ENCODE measurements at places on chromosomes 7 and 10.

- DNase-seq: peak; percentile 64
Observed at GRCh38 chr10:12419262-12419847, 70.0 kb downstream of the CAMK1D start.

DNA sequence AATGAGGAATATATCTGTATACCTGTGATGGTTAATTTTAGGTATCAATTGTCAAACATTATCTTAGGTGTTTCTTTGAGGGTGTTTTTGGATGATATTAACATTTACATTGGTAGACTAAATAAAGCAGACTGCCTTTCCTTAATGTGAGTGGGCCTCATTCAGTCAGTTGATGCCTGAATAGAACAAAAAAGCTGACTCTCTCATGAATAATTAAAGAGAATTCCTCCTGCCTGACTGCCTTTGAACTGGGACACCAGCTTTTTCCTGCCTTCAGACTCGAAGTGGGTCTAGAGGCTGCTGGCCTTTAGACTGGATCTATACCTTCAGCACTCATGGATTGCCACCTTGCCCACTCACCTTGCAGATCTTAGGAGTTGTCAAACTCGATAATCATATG, 117.9 kb upstream of the TMEM168 start:
- no peak for DNase-seq

DNA sequence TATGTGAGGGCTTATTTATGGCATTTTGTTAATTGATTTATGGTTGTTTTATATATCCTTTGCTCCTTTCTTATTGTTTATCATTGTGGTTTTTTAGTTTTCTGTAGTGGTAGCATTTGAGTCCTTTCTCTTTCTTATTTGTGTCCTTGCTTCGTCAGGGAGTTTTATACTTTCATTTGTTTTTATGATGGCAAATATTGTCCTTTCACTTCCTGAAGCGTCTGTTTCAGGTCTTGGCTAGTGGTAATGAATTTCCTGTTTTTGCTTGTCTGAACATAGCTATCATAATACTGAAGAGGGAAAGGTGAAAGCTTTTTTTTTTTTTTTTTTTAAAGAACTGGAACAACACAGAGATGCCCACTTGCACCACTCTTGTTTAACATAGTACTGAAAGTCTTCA, 228.2 kb downstream of the ATRNL1 start:
- DNase-seq: no peak

DNA sequence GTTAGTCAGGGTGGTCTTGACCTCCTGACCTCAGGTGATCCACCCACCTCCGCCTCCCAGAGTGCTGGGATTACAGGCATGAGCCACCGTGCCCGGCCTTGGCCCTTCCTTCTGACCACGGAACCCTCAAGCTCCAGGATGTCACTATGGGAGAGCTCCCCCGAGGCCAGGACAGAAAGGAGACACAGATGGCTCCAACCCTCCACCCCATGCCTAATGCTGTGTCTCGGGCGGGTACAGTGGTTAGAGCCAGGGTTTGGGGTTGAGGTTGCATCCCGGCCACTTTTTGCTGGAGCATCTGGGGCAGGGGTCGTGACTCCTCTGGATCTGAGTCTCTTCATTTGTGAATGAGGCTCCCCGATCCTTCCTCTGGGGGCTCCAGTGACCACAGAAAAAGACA, 8.1 kb downstream of the MYL10 start:
- DNase-seq: no peak

- DNase-seq: no peak
Observed at GRCh38 chr10:130338636-130339024, 202.4 kb downstream of the GLRX3 start.

DNA sequence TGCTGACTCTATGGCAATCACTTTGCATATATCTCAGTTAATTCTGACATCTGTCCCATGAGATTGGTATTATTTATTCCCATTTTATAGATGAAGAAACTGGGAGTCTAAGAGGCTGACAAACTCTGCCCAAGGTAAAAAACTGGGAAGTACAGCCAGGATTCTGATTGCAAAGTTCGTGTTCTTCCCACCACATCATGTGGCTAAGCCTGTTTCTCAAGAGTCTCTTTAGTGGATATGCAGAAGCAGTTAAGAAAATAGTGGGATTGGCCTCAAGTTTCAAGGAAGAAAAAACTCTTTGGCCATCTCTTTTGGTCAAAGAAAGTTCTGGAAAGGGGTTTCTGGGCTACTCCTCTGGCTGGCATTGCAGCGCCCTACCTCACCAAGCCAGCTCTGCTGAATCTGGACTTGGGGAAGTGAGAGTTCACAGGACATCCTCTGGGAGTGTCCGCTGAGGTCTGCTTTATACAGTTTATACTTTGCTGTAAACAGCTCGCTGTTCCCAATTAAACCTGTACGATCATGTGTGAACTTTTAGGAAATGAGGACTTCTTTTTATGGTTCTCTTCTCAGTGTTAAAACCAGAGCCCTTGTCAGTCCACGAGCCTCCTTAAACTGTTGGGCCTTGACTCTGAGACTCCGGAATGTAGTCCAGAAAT, 12.2 kb upstream of the BMPR1A start:
- DNase-seq: no peak

DNA sequence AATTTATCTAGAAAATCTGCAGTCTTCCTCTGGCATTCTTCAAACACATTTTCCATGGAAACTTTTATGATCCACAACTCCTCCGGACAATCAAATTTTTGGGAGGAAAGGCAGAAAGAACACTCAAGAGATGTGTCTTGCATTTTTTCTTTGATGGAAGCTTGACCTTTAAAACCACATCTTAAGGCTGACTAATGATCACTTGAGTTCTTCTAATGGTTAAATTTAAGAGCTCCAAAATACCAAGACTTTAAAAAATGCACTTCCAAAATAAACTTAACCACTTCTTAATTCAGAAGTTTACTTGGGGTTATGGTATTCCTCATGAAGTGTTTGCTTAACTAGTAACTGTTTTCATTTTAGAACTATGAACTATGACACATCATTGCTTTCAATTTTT, 43.3 kb downstream of the ETV1 start:
- no peak for DNase-seq

DNA sequence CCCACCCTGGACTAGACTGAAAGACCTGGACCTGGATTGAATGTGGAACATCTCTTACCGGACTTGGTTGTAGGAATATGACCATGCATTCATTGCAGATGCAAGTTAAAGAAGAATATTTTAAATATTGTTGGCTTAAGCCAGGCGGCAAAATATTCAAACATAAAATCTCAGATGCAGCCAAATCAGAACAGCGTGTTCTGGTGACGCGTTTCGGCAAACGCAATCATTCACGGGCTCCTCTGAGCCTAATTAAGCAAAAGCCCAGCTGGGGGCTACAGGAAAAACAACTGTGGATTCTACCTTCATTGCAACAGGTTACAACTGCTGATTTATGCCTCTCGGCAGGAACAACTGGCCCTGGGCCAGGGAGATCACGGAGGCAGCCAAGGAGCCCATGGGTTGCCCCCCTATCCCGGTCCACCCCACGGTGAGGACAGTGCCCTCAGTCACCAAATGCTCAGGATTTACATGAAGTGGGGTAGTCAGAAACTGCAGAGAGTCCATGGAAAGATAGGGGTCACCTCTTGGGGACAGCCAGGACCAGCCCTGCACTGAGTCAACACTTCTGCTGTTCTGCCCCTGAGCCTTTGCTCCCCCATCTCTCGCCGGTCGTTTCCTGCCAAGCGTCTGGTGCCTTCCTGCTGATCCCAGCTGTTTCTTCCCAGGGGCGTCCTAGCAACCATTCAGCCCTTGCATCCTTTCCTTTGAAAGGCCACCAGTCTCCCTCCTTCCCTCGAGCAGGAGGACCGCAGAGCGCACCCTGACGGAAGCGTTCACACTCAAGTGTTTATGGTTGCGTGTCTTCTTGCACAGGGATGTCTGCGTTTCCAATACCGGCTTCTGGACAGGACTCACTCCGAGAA, 64.4 kb upstream of the SFMBT2 start:
- no peak for DNase-seq

- no peak for DNase-seq
Observed at GRCh38 chr7:96426027-96426426, 104.1 kb upstream of the SLC25A13 start.

- peak; percentile 34 for DNase-seq
Observed at GRCh38 chr10:78211561-78212051, 177.9 kb downstream of the RPS24 start.

- DNase-seq: peak; percentile 33
Observed at GRCh38 chr10:34187201-34187600, 627.9 kb downstream of the PARD3 start.

DNA sequence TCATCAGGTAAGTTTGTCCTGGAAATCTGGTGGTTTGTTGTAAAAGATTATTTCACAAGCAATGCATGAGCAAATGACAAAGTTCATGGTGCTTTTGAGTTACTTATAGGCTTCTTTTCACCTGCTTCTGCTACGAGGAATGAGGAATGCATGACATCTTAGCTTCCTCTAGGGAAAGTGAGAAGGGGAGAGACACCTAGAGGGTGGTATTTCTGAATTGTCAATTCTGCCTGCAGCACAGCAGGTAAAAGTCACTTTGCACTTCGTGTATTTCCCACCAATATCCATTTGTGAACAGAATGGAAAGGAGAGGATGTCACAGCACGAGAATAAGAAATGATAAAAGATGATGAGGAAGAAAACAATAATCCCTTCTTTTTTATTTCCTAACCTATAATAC, 153.4 kb upstream of the FEZF1 start:
- DNase-seq: no peak

DNA sequence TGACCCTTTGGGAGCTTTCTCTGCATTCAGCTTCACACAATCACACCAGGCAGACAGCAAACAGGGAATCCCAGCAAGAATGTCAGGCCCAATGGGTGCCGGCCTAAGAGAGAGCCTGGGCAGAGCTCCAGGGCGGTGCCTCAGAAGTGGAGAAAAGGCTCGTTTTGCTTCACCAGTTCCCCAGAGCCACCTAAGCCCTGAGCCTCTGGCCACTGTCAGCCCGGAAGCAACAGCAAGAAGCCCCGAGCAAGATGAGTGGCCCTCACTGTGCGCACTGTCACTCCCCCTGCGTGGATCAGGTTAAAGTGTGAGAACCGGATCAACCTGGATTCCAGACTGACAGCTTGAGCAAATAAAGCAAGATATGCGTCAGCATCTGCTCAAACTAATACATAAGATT, 14.7 kb downstream of the CNPY1 start:
- DNase-seq: no peak

DNA sequence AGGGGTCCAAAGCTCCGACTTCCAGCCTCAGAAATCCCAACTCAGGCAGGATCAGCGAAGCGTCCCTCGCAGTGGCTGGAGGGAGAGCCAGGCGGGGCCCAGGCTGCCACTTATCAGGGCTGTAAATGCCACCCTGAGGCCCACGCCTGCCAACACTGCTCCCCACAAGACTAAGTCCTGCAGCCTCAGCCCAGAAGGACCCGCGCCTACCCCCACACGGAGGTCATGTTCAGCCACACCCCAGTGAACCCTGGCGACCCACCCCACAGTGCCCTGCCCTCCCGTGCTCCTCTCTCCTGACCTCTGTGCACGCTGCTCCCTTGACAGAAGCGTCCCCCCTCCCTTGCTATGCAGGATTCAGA, 3.2 kb downstream of the PSMG3 start:
- no peak for DNase-seq

GRCh38 chr10:129323879-129324278, 143.2 kb upstream of the MGMT start:
- DNase-seq: no peak

GRCh38 chr10:1044146-1044545, 4.8 kb downstream of the IDI1 start:
- DNase-seq: no peak

GRCh38 chr10:131982796-131983195, 1.1 kb upstream of the BNIP3 start:
- no peak for DNase-seq

- no peak for DNase-seq
Observed at GRCh38 chr7:151117565-151117964, 31.3 kb downstream of the AGAP3 start.

GRCh38 chr7:100486753-100487446, 3.2 kb downstream of the NYAP1 start:
- no peak for DNase-seq

DNA sequence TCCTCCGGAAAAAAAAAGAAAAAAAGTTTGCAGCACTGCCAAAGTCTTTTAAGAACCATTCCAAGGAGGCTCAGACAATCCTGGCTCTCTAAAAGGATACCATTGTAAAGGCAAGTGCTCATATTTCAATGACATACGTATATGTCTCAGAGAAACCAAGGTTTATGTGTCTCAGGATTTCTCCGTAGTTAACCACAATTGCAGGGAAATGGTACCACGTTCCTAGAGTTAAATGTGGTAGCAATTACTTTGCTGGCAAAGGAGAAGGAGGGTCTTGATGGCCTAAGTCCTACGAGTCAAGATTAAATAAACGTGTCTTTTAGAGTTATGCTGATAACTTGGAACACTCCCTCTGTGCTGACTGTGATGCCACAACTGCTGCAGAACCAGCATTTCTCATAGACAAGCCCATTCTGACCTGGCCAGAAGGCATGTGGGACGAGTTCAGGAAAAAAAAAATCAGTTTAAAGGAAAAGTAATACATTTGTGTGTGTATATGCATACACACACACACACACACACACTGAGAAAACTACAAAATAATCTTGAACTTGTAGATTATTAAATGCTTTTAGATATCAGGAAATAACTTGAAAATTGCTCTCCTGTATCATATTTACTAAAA, 245.9 kb downstream of the FGFR2 start:
- DNase-seq: no peak

- DNase-seq: no peak
Observed at GRCh38 chr7:118111347-118111746, 72.6 kb upstream of the LSM8 start.

GRCh38 chr10:70668454-70668970, 3.8 kb upstream of the ADAMTS14 start:
- no peak for DNase-seq

DNA sequence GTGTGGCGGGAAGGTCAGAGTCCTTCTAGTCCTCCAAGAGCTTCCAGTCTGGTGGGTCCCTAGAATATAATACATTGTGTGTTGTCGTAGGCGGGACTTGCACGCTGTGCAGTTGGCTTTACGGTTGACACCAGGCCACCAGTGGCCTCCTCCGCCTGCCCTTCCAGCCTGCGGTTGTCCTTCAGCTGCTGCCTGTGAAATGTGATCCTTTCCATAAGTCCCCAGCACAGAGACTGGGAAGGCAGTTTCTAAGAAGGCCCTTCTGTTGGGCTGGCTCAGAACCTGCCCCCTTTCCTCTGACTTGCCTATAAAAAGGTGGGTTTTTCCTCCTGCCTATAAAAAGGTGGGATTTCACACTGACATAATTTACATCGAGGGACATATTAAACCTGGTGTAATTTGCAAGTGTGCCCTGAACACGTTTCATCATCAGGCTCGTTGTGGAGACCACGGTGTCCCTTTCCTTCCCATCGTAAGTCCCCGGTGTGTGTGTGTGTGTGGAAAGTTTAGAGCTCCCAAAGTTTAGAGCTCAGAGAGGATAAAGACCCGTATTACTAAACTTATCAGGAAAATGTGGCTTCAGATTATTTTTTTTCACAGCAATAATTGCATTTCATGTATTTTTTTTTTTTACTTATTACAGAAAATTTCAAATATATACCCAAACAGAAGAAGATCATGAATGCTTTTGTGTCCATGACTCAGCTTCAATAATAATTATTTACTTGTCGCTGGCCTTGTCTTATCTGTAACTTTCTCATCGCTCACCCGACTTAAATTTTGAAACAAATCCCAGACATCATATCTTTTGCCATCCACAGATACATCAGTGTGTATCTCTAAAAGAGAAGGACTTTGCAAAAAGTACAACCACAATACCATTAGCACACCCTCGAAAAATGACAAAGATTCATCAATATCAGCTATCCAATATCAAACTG, 45.1 kb downstream of the CUX1 start:
- no peak for DNase-seq

GRCh38 chr7:149624006-149624405, 126.4 kb upstream of the ZNF746 start:
- no peak for DNase-seq

GRCh38 chr10:14244801-14245211, 85.9 kb downstream of the FRMD4A start:
- DNase-seq: no peak

Measured in fibroblast of the conjunctiva (primary cell).